ENCODE measurements at places on chromosomes 4 and X. TPM values are rescaled to one million over a fixed set of nuclear protein-coding genes. Genes with fewer than 3 reads are reported as not detected.

DNA sequence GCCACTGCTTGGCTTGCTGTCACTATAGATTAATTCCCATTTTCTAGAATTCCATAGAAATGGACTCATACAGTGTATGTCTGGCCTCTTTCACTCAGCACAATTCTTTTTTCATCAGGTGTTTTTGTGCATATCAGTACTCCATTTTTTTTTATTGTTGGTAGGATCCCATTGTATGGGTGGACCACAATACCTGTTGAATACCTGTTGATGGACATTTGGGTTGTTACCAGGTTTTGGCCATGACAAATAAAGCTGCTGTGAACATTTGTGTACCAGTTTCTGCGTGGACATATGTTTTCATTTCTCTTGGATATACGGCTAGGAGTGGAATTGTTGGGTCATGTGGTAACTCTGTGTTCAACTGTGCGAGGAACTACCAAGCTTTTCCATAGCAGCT, 14.9 kb downstream of the ZFP92 start:
- H3K4me3 ChIP-seq, result no peak overlapping the region
- no peaks in the 10 kb centered on the region for H3K4me1 ChIP-seq
- no peak for DNase-seq
- H3K27me3 ChIP-seq, result no peaks in the 10 kb centered on the region
- no peak overlapping the region for H3K27ac ChIP-seq

ZFP92 gene
- total RNA-seq, result 1.2 TPM

GRCh38 chr4:92175250-92175649, 128.5 kb upstream of the GRID2 start:
- H3K36me3 ChIP-seq, result no peaks in the 10 kb centered on the region
- no peak for DNase-seq
- no peaks in the 10 kb centered on the region for H3K4me1 ChIP-seq

GRCh38 chr4:153651116-153651515, 33.0 kb upstream of the TLR2 start:
- H3K27ac ChIP-seq, result peak overlapping the region; percentile 84
- peaks cover 4% of the 10 kb centered on the region for H3K36me3 ChIP-seq
- DNase-seq, result no peak
- H3K4me1 ChIP-seq, result peaks cover 21% of the 10 kb centered on the region
- H3K27me3 ChIP-seq, result peaks cover 15% of the 10 kb centered on the region

CT45A3 gene
- not detected for total RNA-seq

KLHL2 gene
- 16.7 TPM for total RNA-seq

Data from T-helper 17 cell (primary cell).